ENCODE measurements at places on chromosomes 12 and 14. TPM values are rescaled to one million over a fixed set of nuclear protein-coding genes. Genes with fewer than 3 reads are reported as not detected.

GRCh38 chr12:107731366-107731765 is 29.6 kb downstream of the PRDM4 start:
- DNase-seq = peak; percentile 18
- no peaks in the 10 kb centered on the region for H3K27me3 ChIP-seq
- H3K4me3 ChIP-seq = no peak overlapping the region
- peaks cover 11% of the 10 kb centered on the region for H3K36me3 ChIP-seq
- no peak overlapping the region for H3K27ac ChIP-seq

GRCh38 chr14:76806446-76806845 is 6.2 kb downstream of the ANGEL1 start:
- peaks cover 4% of the 10 kb centered on the region for H3K36me3 ChIP-seq
- H3K4me3 ChIP-seq = no peak overlapping the region
- no peaks in the 10 kb centered on the region for H3K27me3 ChIP-seq
- H3K4me1 ChIP-seq = peaks cover 9% of the 10 kb centered on the region

- H3K27me3 ChIP-seq = no peaks in the 10 kb centered on the region
- DNase-seq = peak; percentile 24
- H3K4me3 ChIP-seq = no peak overlapping the region
- peak overlapping the region; percentile 28 for H3K27ac ChIP-seq
- no peaks in the 10 kb centered on the region for H3K36me3 ChIP-seq
- H3K4me1 ChIP-seq = peaks cover 49% of the 10 kb centered on the region
These were observed 83.6 kb upstream of the HECTD1 start for GRCh38 chr14:31291210-31291609.

Gene SYCP3
- 0.25 TPM for total RNA-seq

DNA sequence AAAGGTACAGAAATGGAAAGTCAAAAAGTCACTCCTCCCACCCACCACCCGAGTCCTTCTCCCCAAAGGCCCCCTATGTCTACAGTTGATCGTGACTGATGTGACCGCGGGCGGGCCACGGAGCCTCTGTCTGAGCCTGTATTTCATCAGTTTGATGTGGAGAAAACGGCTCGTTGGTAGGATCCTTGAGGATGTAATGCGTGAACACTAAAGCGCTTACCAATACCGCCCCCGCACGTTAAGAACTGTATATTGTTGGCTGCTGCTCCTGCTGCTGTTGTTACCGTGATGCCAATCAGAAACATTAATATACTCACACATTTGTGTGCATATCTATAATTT is 24.6 kb upstream of the UBC start:
- peak; percentile 91 for DNase-seq
- H3K4me1 ChIP-seq = peaks cover 26% of the 10 kb centered on the region
- no peaks in the 10 kb centered on the region for H3K27me3 ChIP-seq
- peak overlapping the region; percentile 33 for H3K4me3 ChIP-seq
- no peaks in the 10 kb centered on the region for H3K36me3 ChIP-seq

DNA sequence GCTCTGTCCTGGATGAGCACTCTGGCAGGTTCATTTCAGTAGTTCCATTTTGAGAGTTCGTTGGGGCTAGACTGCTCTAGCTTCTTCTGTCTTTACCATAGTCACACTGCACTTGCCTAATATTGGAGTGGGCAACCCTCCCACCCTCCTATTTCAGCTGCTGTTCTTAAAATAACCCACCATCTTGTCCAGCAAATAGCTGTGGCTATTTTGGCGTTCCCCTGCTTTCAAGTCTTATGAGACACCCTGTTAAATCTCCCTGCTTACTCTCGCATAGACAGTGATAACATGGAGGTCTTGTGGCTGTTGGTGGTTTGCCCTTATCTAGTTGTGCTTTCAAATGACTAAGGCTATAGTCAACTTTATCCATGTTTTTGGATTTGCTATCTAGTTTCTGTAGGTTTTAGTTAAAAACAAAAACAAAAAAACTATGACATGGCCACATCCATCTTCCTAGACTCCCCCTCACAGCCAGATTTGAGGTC is 65.5 kb downstream of the LRP6 start:
- no peaks in the 10 kb centered on the region for H3K27me3 ChIP-seq
- H3K27ac ChIP-seq = no peak overlapping the region
- H3K4me3 ChIP-seq = no peak overlapping the region
- H3K36me3 ChIP-seq = no peaks in the 10 kb centered on the region

GRCh38 chr14:67480011-67480410 is 8.5 kb downstream of the TMEM229B start:
- H3K4me3 ChIP-seq = no peak overlapping the region
- no peaks in the 10 kb centered on the region for H3K27me3 ChIP-seq
- no peak overlapping the region for H3K27ac ChIP-seq

DNA sequence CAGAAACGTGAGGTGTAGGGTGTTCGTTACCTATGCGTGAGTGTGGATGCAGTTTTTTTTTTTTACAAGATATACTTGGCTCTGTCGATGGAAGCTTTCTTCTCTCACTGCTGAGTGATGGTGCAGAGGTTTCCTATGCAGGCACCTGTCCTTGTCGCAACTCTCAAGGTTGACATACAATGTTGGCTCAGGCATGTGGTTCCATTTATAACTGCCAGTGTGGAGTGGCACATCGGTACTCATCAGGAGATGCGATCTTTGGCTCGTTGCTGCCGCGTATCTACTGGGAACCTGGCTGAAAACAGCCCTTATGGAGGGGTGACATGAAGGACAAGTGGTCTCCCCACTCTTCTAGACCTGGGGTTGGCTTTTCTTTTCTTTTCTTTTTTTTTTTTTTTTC is 109.0 kb downstream of the ZNF664 start:
- no peak overlapping the region for H3K27ac ChIP-seq
- no peaks in the 10 kb centered on the region for H3K36me3 ChIP-seq
- H3K27me3 ChIP-seq = no peaks in the 10 kb centered on the region
- no peak for DNase-seq
- H3K4me1 ChIP-seq = no peaks in the 10 kb centered on the region

- peak; percentile 64 for DNase-seq
- H3K4me3 ChIP-seq = no peak overlapping the region
- H3K36me3 ChIP-seq = no peaks in the 10 kb centered on the region
- no peak overlapping the region for H3K27ac ChIP-seq
- H3K4me1 ChIP-seq = peaks cover 11% of the 10 kb centered on the region
These were observed 257.1 kb downstream of the SSPN start for GRCh38 chr12:26452511-26452910.
